Caco-2 (cell line): ENCODE measurements at places on chromosomes 11 and 22. TPM values are rescaled to one million over a fixed set of nuclear protein-coding genes. Genes with fewer than 3 reads are reported as not detected.

GRCh38 chr11:115502636-115503082 lies 1.6 kb downstream of the CADM1 start:
- H3K27ac ChIP-seq, result no peak overlapping the region
- no peaks in the 10 kb centered on the region for H3K27me3 ChIP-seq
- peak overlapping the region; percentile 76 for H3K4me3 ChIP-seq
- H3K36me3 ChIP-seq, result no peaks in the 10 kb centered on the region

GRCh38 chr22:44709881-44710392 lies 7.9 kb downstream of the PRR5 start:
- no peaks in the 10 kb centered on the region for H3K27me3 ChIP-seq
- H3K36me3 ChIP-seq, result peaks cover 1% of the 10 kb centered on the region; the same call in 1 of the 2 replicates
- H3K4me1 ChIP-seq, result peaks cover 35% of the 10 kb centered on the region
- H3K27ac ChIP-seq, result peak overlapping the region; percentile 83
- no peak overlapping the region for H3K4me3 ChIP-seq

DNA sequence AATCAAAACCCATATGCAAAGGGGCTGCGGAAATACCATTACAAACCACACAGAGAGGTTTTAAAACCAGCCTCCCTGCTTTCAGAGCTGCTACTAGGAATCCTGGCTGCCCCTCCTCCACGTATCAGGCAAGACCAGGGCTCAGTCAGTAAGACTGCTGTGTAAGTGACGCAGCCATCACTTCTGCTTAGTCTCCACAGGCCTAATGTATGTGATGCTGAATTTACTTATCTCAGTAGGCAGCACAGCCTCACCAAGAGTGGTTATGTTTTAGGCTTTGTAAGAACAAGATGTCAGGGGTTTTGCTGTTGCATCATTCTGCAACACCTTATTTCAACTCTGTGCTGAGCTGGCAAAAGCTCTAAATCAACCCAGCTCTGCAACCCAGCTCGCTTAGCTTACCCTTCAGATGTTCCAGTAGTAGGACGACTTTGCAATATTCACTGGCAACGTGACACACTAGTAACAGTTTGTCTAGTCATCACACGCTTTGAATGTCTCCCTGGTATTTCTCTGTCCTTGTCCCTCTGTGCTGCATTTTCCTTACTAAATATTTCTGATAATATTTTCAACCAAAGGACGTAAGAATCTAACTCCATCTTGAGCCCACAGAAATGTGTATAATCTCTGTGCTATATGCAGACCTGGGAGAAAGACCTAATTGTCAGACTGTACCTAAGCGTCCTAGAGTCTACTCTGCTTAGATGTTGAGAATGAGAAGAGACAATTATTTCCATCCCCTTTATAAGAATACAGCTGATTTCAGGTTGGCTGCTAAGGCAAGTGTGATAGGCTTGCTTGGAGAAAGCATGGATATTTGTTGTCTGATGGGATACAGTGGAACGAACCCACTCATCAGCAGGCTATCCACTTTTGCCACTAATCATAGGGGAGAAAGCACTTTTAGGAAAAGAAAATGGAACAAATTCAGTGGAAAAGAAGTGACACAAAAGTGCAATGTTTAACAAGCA lies 72.2 kb downstream of the LARGE2 start:
- no peak overlapping the region for H3K27ac ChIP-seq
- no peaks in the 10 kb centered on the region for H3K27me3 ChIP-seq

SYT9 gene
- not detected in 2 replicates for total RNA-seq

OR10G8 gene
- not detected in 2 replicates for total RNA-seq

- H3K27me3 ChIP-seq, result no peaks in the 10 kb centered on the region
- no peak overlapping the region for H3K4me3 ChIP-seq
- peak; percentile 63 for DNase-seq
- H3K27ac ChIP-seq, result peak overlapping the region; percentile 74
- peaks cover 8% of the 10 kb centered on the region for H3K4me1 ChIP-seq
Measured at GRCh38 chr11:1772270-1773130, 8.8 kb upstream of the CTSD start.

DNA sequence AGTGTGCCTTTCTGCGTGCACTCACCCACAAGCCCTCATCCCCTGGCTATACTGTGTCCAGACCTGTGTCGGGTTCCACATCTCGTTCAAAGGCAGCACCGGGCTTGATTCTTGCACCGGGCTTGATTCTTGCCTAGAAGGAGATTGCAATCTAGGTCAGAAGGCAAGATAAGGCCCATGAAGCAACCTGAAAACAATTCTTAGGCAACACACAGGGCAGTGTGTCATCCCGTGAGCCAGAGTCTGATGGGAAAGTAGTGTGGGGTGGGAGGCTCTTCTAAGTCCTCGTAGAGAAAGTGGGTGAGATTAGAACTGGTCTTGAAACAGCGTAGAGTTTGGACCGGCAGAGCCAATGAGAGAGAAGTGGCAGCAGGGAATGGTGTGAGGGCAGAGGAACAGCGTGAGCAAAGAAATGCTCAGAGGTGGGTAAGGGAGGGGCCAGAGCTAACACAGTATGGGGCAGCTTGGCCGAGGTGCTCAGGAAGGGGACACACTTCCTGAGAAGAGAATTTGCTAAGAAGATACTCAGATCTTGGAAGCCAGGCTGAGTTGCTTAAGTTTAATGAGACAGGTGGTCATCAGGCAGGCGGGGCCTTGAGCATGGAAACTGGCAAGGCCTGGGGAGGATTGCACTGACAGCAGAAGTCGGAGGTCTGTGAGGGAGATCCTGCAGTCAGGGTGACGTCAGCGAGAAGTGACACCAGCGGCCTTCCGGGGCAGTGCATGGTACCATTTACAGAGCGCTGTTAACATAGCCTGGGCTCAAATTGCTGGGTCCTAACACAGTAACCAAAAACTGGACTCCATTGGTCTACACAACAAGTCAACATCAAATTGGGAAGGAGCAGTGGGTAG lies 40.7 kb upstream of the DKK3 start:
- H3K27ac ChIP-seq, result peak overlapping the region; percentile 69
- DNase-seq, result peak; percentile 37
- peaks cover 33% of the 10 kb centered on the region for H3K4me1 ChIP-seq
- H3K27me3 ChIP-seq, result no peaks in the 10 kb centered on the region

- no peak overlapping the region for H3K4me3 ChIP-seq
- DNase-seq, result no peak
- H3K36me3 ChIP-seq, result no peaks in the 10 kb centered on the region
- H3K27ac ChIP-seq, result no peak overlapping the region
- no peaks in the 10 kb centered on the region for H3K27me3 ChIP-seq
Measured at GRCh38 chr22:36220451-36220921, 18.8 kb downstream of the APOL2 start.

- no peak within 1 kb of the TSS for H3K27ac ChIP-seq
- DNase-seq, result no peak
- H3K27me3 ChIP-seq, result no peaks in the 10 kb centered on the region
- H3K36me3 ChIP-seq, result no peaks in the 10 kb centered on the region
- peaks cover 25% of the 10 kb centered on the region for H3K4me1 ChIP-seq
Measured at GRCh38 chr11:124751741-124752470, at the start of gene VSIG2. TSS of gene VSIG2 (minus strand) at chr11:124752255. CDS start at chr11:124752137, 118 bp downstream.

GRCh38 chr22:22959147-22959827 lies 71.7 kb downstream of the IGLL5 start:
- H3K4me1 ChIP-seq, result no peaks in the 10 kb centered on the region
- H3K4me3 ChIP-seq, result no peak overlapping the region

DNA sequence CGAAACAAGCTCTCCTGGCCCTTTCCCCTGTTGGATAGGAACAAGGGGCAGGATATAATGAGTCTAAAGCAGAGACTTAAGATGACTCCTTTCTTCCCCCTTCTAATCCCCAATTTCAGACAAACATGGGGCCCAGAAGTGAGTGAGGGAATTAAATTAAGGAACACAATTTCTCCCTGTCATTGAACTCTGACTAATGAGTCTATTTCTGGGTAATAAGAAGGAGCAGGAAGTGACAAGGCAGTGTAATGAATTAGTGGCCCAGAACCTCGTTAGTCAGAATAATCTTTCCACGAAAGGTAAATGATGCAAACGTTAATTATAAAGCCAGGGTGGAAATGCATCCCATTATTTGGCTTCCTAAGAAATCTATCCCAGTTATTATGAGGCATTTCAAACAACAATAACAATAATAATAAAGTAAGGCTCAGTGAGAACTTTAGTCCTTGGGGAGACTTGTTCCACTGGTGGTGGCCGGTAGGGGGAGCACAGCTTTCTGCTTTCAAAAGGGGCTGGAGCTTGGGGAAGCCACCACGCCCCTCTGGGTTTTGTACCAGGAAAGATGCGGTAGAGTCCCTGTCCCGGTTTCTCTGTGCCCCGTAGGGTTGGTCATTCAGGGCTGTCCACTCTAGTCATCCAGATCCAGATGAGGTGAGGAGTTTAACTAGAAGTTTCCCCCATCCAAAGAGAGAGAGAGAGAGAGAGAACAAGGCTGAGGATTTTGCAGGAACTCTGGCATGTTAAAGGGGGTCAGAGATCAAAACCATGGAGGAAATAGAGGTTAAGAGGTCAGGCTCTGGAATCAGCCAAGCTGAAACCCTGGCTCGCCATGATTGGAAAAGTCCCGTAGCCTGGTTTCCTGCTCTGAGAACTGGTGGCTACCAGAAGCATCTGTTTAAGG lies 298.3 kb downstream of the NTM start:
- DNase-seq, result peak; percentile 69
- H3K27ac ChIP-seq, result no peak overlapping the region
- no peaks in the 10 kb centered on the region for H3K4me1 ChIP-seq
- no peaks in the 10 kb centered on the region for H3K36me3 ChIP-seq
- H3K27me3 ChIP-seq, result no peaks in the 10 kb centered on the region
- H3K4me3 ChIP-seq, result no peak overlapping the region
